ENCODE measurements at places on chromosomes 12 and 14.

DNA sequence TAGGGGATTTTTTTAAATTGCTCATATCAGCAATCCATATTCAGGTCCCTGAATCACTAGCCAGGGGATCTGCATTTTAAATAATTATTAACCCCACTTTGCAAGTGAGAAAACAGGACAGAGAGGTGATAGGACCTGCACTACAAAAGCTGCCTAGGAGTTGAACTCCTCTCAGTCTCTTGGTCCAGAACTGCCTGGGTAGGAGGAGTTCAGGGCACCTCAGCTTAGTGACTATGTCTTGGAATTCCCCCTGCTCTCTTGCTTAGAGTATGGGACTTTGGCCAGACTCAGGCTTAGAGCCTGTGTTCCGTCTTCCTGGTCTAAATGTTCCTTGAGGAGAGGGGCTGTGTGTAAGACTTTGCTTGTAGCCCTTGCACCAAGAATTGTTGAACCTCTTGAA is 68.2 kb upstream of the WSCD2 start:
- DNase-seq: no peak

DNA sequence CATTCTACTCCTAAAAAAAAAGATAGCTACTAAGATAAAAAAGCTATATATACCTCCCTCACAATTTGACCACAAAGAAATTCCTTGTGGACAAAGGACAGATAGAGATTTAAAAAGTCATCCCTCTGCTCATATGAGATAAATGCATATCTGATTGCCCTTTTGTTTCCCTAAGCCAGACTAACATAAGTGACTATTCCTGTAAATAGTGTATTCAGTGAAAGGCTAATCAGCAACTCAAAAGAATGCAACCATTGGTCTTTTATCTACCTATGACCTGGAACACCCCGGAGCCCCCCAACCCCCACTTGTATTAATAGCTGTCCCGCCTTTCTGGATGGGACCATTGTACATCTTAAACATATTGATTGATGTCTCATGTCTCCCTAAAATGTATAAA is 6.3 kb upstream of the TMPO start:
- no peak for DNase-seq

- no peak for DNase-seq
Measured at GRCh38 chr14:45610318-45610717, 357.3 kb upstream of the MIS18BP1 start.

- DNase-seq: no peak
Measured at GRCh38 chr14:29108908-29109307, 342.3 kb downstream of the FOXG1 start.

DNA sequence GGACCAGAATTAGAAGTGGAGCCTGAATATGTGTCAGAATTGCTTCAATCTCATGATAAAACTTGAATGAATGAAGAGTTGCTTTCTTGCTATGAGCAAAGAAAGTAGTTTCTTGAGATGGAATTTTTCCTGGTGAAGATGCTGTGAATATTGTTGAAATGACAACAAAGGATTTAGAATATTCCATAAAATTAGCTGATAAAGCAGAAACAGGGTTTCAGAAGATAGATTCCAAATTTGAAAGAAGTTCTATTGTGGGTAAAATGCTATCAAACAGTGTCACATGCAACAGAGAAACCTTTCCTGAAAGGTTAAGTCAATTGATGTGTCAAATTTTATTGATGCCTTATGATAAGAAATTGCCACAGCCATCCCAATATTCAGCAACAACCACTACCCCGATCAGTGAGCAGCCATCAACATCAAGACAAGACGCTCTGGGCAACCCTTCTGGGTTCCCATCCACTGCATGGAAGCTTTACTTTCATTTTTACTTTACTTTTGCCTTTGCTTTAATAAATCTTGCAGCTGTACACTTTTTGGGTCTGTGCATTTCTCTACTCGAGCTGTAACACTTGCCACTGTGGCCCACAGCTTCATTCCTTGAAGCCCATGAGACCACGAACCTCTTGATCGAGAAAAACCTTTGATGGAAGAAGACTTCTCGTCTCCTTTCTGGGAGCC is 104.0 kb upstream of the SSTR1 start:
- DNase-seq: no peak

DNA sequence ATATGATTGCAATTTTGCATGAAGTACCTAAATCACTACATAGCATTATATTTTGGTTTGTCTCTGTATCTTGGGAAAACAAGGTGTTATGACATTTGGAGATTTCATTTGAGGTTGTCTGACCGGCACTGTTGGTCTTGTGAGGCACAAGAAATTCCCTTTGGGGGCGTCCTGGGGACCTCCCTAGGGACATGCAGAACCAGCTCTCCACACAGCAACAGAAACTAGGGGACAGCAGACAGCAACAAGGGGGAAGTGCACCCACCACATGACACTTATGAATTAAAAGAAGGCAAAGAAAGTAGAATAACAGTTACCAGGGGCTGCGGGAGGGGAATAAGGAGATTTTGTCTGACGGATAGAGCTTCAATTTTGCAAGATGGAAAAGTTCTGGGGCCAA is 14.4 kb downstream of the DDX54 start:
- no peak for DNase-seq

GRCh38 chr12:24948757-24949722 is at the start of gene BCAT1:
BCAT1 (minus strand) TSS chr12:24949101; CDS start chr12:24948932, 169 bp downstream.
- no peak for DNase-seq

GRCh38 chr14:78254911-78255461 is 84.8 kb downstream of the NRXN3 start:
- DNase-seq: no peak

GRCh38 chr12:76462668-76463224 is 96.8 kb downstream of the OSBPL8 start:
- DNase-seq: no peak

- DNase-seq: no peak
Measured at GRCh38 chr12:2259369-2259768, 206.6 kb downstream of the CACNA1C start.

DNA sequence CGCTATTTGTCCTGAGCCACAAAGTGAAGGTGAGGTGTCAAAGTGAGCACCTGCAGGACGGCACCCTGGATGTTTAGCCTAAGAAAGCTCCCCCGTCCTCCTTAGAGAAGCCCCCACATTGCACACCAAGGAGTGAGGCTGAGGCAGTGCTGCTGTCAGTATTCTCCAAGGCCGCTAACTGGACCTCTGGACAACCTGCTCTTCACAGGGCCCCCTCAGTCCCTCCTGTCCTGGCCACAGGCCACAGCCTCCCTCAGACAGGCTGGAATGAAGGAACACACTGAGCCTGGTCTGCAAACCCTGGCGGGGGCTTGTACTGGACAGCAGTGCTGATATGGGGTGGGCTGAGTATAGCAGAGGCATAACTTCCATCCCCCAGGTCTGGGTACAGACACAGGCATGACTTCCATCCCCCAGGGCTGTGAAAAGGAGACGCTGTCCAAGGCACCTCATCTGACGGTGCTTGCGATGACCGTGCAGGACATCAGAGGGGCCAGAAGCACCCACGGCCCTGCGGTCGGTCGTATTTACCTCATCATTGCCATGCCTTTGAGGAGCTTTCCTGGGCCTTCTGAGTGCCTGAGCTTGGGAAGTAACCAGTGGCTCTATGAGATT is 82.4 kb upstream of the DIO3 start:
- no peak for DNase-seq

DNA sequence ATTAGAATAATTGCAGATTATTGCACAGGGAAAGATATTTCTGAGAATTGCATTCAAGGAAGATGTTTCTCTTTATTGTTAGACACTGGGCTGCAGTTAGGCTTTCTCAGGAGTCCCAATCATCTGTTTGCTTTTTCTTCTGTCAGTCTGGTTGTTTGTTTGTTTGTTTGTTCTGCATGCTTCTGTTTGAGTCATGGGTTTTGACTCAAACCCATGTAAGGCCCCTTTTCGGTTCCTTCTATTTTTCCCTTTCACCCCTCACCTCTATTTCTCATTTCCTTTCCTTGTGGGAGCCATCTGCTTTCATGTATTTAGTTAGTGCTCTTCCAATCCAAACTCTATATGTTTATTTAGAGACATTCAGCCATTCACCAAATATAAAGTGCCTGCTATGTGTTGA is 25.1 kb upstream of the CISTR start:
- no peak for DNase-seq

DNA sequence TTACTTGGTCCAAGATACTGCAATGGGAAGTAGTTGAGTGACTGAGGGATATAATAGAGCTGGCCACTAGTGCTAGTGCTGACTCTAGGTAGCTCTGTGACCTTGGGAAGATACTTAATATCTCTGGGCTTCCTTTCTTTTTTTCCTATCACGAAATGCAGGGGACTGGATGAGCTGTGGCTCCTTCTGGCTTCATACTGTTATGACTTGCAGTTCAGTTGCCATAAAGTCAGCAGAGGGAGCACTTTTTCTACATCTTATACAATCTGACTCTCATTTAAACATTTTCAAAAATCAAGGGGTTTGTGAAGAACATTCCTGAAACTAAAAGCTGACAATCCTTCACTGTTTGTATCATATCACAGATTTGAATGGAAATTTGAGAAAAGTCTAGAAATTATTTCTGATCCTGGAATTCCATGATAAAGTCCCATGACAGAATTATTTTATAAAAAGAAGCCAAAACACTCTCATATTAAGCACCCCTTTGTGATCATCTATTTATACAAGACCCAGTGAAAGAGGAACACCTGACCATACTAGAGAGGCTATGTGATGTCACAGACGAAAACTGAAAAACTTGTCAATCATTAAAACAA is 5.3 kb downstream of the BHLHE41 start:
- DNase-seq: no peak

DNA sequence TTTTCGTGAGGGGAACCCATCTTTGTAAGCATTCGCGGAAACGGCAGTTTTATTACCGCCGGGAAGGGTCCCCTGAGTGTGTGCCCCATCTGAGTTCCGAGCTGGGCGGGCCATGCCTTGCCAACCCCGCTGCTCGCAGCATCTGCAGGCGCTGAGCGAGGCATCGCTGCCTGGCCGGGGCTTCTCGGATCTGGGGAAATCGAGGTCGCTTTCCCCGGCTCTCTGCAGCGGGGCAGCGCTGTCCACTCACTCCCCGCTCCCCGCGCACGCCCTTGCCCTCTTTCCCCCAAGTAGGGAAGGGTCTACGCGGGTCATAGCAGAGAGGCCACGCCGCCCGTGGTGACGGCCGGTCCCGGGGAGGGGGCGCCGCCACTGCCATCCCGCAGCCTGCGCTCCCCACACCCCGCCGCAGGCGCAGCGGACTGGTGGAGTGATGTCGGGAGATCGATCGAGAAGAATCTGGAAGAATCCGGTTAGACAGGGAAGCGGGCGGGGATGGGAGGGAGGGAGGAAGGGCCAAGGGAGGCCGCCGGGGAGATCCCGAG is 507 bp upstream of the FKBP4 start:
- DNase-seq: peak; percentile 7

- no peak for DNase-seq
Measured at GRCh38 chr12:71460850-71461609, 21.4 kb downstream of the LGR5 start.

DNA sequence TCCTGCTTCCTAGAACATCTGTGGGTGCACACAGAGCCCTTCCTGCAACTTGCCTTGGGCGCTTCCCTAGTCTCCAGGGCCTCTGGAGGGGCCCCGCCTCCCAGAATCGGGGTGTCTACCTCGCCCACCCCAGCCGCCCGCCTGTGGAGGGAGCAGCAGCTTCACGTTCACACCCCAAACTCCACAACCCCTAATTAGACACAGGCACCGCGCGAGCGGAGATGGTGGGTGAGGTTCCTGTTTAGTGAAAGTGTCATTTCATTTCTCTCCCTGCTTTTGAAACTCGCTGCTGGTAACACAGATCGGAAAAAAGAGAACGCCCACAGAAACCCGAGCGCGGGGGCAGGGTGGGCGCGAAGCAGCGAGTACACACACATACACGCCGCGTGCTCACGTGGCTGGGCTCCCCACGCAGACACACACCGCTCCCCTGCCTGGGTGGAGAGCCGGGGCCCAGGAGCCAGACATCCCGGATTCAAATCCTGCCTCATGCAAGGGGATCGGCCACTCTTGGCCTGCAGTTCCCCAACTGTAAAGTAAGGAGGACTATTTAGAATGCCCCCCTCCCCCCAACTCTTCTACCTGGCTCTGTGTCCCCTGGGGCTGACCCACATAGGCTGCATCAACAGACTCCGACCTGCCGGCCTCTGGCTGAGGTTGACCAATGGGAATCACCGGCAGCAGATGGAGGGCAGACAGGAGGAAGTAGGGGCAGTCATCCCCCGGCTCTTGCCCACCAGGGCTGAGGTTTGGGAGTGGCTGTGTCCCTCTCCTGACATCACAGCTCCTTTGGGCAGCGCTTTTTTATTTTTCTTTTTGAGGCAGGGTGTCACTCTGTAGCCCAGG is 79.2 kb upstream of the NCOR2 start:
- DNase-seq: no peak

DNA sequence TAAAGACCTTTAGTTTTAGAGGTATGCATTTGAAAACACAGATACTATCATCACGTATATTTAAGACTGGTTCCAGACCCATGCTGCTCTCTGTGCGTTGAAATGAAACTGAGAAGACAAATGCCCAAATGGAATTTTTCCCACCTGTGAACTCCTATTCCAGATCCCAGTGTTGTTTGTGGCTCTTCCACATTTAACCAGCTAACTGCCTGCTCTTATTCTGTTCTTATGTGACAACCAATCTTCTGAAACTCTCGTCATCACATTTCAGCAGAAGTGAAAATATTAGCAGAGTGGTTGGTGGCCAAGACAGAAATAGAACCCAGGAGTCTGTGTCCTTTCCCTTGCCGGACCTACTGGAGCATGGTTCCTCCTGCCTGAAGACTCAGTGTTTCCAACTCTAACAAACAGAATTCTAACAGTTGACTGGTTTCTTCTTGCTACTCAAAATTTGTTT is 460.2 kb downstream of the RAD51B start:
- DNase-seq: no peak

DNA sequence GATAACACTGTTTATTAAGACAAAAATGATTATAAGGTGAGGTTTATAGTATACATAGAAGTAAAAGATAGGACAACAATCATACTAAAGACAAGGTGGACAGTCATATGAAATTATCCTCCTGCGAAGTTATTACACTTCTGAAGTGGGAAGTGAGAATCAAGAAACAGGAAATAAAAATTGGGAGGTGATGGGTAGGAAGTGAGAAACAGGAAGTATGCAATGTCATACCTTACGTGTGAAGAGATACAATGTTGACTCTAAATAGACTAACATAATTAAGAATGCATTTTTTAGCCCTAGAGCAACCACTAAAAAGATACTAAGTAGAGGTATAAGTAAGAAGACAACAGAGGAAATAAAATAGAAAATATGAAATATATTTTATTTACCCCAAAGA is 43.7 kb downstream of the GRIN2B start:
- no peak for DNase-seq

DNA sequence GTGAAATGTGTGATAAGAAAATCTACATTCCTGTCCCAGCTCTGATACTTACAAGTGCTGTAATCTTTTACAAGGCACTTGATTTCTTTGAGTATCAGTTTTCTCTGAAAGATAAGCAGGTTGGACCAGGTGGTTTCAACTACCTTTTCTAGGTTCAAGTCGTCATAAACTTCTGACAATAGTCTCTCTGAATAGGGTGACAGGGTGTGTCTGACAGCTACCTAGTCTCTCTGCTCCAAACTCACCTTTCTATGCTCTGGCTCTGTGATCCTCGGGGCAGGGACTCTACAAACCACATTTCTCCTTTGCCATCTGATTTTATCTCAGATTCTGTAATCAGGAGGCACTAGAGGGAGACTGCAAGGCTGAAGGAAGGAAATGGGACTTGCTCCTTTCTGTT is 137.7 kb upstream of the SYT1 start:
- no peak for DNase-seq

Data from T-helper 9 cell (primary cell).